ENCODE measurements at places on chromosomes 12 and 14.

GRCh38 chr12:64877363-64878004 lies 53.0 kb downstream of the TBC1D30 start:
- DNase-seq: no peak

- DNase-seq: no peak
Measured at GRCh38 chr12:28954333-28954732, 194.7 kb upstream of the FAR2 start.

GRCh38 chr14:20683891-20684661 lies at the start of gene RNASE4:
RNASE4 (plus strand) TSS chr14:20684560; CDS start chr14:20699372, 14,812 bp downstream.
- DNase-seq: peak; percentile 84

DNA sequence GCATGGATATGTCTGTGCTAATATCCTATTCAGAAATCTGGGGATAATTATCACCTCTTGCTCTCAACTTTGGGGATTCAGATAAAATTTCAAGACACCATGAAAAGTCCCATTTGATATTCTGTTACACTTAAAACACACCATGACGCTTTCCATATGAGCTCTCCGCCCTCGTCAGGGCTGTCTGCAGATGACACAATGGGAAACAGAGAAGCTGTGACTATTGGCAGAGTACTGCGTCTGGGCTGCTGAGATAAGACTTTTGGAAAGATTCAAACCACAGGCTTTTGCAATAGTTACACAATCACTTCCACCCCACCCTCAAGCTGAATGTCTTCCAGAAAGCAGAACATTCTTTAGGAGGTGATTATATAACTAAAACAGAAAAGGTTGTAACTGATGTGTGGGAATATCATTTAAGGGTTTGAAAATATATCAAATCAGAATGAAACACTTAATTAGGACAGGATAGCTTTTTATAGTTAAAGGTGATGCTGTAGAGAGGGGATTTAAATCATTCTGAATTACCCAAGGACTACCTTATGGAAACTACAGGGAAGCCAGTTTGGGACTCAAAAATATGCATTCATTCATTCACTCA lies 75.3 kb upstream of the TMPO start:
- DNase-seq: no peak

DNA sequence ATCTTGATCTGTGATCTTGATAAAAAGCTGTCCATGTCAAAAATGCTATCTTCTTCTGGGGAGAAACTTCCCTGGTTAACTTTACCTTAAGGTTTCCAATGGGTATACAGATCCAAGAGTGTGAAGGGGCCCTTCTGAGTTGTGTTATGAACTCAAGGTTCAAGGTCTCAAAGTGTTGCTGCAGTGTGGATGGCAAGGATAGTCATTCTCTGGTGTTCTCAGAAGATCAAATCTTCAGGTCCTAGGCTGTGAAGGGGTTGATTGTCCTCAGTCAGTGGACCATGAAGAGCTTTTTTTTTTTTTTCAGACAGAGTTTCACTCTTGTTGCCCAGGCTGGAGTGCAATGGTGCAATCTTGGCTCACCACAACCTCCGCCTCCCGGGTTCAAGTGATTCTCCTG lies 114.4 kb downstream of the SPTSSA start:
- no peak for DNase-seq

GRCh38 chr12:124539084-124540041 lies 28.0 kb downstream of the NCOR2 start:
- no peak for DNase-seq

DNA sequence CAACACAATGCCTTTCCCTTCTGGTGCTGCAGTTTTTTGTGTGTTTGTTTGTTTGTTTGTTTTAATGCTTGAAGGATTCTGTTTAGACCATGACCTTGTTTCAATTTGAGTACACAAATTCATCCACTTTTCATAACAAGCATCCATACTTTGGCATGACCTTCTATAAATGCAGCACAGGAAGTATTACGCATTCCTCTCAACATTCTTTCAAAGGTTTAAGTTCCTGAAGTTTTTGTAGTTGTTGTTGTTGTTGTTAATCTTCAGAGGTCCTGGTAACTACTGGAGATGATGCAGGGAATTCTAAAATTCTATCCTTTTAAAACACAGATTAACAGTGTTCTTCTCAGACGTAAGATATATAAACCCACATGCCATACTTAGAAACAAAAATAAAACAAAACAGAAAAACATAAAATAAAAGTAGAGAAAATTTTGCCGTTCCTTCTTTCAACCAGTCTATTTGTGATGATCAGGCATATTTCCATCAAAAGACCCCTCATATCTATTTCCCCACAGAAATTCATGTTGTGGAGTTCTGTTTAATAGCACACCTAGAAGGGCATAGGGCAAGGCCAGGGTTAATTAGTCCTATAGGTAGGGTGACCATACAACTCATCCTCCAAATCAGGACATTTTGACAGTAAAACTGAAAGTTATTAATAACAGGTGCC lies 529.9 kb downstream of the NOVA1 start:
- DNase-seq: no peak

DNA sequence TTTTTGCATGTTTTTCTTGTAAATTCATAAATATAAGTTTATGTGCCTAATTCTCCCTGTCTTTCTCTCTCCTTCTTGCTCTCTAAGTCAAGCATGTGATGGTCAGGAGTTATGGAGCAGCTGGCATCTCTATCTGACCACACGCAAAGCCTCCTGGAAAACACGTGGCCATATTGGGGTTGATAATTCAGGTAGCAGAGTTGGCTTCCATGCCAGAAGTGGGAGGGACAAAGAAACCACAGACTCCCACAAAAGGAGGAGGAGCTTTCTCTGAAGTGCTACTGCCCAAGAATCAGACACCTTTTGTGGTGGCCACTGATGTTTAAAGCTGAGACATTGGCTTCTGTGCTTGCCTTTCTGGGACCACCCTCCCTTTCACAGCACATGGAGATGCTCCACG lies 517.6 kb upstream of the TMEM132C start:
- DNase-seq: no peak

- DNase-seq: peak; percentile 74
Measured at GRCh38 chr12:132560614-132561426, 49.6 kb downstream of the LRCOL1 start.

- peak; percentile 67 for DNase-seq
Measured at GRCh38 chr14:35400648-35401421, 3.7 kb downstream of the NFKBIA start.

DNA sequence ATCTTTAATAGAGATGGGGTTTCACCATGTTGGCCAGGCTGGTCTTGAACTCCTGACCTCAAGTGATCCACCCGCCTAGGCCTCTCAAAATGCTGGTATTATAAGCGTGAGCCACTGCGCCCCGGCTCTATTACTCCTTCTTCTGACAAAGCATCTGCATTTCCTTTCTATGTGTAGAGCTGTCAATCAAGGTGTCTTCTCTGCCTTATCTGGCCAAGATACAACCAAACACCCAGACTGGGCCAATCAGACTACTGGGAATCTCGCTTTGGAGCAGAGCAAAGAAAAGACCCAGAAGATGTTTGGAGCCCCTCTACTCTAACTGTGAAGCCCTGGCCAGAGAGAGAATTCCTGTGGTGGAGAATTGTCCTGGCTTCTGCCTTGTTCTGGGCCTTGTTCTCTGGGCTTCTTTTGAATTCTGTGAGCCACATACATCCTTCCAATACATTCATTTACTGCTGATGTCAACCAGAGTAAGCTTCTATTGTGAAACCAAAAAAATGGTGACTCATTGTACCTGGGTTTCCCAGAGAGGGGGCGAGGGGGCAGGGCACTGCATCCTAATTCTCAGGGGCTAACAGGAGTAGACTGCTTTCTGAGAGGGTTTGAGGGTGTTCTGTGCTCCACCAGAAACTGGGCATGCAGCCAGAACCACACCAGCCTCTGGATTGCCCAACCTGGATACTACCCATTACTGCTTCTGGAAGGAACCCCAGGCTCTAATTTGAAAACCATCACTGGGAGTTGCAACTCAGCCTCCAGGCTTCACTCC lies 18.8 kb upstream of the FLVCR2 start:
- DNase-seq: no peak

DNA sequence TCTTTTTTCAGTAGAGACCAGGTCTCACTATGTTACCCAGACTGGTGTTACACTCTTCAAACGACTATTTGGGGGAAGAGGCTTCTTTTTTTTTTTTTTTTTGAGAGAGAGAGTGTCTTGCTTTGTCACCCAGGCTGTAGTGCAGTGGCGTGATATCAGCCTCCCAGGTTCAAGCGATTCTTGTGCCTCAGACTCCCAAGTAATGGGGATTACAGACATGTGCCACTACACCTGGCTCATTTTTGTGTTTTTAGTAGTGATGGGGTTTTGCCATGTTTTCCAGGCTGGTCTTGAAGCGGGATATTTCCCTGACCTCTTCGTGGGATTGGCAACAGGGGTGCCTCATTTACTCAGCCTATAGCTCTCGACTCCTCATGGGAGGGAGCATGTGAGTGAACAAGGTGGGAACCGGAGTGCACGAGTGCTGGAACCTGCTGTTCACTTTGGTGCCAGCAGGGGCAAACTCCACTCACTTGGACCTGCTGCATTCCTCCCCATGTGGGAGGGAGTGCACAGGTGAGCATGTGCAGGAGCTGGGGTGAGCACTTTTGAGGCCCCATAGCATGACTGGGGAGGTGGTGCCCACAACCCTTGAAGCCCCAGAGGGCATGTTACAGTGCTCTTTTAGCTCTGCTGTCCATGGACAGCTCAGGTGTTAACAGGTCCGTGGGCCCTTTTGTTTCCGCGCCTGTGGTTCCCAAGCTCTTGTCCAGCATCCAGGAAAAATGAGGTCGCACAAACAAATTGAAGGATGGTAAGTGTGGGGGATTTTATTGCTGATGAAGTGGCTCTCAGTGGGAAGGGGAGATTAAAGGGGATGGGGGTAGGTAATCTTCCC lies 79.1 kb upstream of the HECTD1 start:
- no peak for DNase-seq

DNA sequence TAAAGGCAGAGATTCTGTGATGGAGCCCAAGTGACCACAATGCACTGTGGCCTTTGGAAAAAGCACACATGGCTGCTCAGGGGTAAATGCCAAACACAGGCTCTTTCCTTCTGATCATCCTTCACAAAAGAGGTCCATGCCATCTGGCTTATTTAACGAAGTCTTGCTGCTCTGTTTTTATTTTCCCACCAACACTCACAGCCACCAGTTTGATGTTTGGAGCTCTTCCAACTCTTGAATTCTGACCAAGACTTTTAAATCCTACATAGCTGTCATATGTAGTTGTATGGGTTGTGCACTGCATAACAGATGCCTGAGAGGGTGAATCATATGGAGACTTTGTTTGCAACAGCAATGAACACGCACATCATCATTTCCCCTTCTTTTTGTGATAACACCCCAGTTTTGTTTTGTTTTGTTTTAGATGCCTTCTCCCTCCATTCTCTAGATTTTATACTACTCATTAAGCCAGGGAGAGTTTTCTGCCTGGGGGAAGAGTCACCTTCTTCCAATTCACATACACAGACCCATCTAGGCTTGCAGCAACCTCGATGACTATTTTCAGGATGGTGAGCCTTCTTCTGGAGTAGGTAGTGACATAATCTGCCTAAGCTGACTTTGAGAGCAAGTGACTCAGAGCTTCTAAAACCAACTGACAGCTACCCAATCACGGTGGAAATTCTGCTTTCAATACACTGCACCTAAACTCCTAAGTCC lies 145.2 kb upstream of the WSCD2 start:
- DNase-seq: no peak

GRCh38 chr12:89117448-89118034 lies 234.8 kb downstream of the DUSP6 start:
- DNase-seq: no peak

DNA sequence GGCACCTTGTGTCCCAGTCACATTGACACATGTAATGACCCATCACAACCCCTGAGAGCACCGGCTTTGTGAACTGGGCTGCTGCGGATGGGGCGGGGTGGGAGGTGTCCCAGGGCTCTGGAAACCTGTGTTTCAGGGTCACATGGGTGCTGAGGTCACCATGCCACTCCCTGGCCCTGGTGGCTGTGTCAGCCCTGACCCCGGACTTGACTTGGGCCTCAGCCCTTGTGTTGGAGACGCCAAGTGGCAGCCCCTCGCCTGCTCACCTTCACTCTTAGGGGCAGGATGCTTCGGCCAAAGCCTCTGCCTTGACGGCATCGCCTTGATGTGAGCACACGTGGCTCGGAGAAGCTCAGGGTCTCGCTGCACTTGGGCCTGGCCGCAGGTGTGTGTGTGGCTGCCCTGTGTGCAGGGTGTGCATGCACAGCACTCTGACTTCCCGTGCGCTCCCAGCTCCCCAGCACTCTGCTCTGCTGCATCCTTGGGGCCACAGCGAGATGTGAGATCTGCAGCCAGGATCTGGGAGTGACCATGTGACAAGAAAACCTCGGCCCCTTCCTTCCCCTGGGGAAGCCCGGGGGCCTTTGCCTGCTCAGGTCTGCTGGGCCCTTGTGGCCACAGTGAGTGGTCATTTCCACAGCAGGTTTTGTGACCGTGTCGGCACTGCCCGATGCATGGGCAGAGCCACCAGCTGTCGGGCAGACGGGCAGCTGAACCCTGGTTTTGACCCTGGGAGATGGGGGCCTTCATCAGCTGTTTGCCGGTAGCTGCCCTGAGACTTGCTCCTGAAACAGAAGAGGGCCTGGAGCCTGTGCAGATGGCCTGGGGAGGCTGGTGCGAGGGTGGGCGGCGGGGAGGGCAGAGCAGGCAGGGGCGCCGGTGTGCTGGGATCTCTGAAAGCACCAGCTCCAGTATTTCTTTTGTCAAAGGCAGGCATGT lies 167.4 kb downstream of the KIF26A start:
- no peak for DNase-seq

- DNase-seq: no peak
Measured at GRCh38 chr12:58539295-58539694, 381.0 kb downstream of the LRIG3 start.

DNA sequence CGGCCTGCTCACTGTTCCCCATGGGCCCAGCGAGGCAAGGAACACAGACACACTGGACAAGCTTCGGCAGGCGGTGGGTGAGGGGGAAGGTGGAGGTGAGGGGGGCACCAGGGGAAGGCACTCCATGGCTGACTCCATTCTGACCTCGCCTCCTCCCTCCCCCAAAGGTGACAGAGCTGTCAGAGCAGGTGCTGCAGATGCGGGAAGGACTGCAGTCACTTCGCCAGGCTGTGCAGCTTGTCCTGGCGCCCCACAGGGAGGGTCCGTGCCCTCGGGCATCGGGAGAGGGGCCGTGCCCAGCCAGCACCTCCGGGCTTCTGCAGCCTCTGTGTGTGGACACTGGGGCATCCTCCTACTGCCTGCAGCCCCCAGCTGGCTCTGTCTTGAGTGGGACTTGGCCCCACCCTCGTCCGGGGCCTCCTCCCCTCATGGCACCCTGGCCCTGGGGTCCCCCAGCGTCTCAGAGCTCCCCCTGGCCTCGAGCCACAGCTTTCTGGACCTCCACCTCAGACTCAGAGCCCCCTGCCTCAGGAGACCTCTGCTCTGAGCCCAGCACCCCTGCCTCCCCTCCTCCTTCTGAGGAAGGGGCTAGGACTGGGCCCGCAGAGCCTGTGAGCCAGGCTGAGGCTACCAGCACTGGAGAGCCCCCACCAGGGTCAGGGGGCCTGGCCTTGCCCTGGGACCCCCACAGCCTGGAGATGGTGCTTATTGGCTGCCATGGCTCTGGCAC lies 10.6 kb downstream of the MCRS1 start:
- DNase-seq: no peak

DNA sequence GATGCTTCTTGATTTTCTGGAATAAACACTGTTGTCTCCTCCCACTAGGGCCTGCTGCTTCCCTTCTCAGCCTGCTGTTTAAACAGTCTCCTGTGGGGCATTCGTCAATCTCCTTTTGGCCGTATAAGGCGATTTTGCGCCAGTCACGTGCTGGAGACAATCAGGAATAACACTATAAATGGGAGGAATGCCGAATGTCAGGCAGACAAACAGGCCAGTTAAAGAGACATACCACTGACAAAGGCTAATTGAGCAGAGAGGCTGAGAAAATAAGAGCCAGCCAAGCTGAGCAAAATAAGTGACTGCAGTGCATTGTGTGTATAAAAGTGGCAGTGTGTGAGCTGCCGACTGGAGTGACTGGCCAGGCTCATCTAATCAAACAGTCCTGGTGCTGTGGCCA lies 23.3 kb downstream of the DMAC2L start:
- no peak for DNase-seq

Data from CD4-positive, alpha-beta memory T cell (primary cell).